Skeletal muscle cell (primary cell): ENCODE measurements at places on chromosomes 2 and 18.

DNA sequence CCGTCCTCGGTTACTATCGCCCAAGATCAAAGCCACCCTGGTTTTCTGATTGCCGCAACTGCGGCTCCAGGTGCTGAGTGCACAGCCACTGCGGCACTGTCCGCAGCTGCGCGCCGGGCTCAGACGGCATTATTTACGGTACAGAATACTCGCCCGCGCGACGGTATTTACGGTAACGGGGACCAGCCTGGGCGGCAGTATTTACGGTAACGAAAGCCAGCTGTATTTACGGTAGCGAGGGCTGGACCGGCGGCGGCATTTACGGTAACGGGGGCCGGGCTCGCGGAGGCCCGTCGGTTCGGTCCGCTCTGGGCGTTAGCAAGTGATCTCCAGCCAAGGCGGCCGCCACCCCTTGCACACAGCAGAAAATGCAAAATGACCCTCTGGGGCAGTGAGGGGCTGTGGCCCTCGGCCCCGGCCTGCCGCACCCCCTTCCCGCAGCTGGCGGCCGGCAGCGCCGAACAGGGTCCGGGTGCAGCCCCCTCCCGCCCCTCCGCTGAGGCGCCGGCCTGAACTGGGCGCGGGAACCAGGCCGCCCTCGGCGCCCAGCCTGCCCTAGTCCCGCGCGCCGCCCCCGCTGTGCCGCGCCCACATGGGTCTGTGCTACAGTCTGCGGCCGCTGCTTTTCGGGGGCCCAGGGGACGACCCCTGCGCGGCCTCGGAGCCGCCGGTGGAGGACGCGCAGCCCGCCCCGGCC lies at the start of gene GNAL:
Gene GNAL (plus strand): TSS at position 293 of the 697 bp plus-strand sequence. CDS start 300 bp downstream, at position 593.
- DNase-seq, result peak; percentile 69

DNA sequence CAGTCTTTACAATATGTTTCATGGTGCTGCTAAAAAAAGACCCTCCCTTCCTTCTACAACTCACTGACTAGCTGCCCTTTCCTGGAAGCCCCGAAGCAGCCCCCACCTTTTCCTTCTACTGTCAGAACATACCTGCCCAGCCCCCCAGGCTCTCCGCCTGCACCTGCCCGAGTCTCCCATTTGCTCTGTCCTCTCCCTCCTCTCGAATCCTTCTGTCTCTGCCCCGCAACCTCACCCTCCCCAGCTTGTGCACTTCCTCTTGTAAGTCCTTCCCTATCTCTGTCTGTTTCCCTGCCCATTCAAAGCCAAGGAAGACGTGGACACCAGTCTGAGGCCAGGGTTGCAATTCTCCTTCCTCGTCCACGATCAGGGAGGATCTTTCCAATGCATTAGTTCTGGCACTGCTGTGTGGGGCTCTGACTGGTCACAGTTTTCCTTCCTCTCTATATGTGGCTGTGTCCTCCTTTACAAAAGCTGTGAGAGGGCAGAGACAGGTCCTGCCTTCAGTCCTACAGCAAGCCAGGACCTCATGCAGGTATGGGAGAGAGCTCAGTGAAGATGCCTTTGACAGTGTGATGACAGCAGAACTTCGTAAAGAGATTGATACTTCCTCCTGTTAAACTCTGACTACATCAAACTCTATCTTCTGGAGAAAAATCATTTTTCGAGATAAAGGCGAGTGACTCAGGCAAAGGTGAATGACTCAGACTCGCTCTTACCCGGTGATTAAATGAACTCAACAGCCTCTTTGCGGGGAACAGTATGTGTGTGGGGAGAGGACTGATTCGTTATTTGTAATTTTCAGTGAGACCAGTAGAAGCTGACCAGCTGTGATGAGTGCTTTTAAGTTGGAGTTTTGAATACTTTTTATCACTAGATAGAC lies 14.2 kb downstream of the TNFRSF11A start:
- DNase-seq, result peak; percentile 19

- DNase-seq, result no peak
Observed at GRCh38 chr2:226979004-226979403, 143.2 kb downstream of the RHBDD1 start.

- DNase-seq, result peak; percentile 37
Observed at GRCh38 chr2:24409700-24410556, 49.6 kb upstream of the ITSN2 start.

DNA sequence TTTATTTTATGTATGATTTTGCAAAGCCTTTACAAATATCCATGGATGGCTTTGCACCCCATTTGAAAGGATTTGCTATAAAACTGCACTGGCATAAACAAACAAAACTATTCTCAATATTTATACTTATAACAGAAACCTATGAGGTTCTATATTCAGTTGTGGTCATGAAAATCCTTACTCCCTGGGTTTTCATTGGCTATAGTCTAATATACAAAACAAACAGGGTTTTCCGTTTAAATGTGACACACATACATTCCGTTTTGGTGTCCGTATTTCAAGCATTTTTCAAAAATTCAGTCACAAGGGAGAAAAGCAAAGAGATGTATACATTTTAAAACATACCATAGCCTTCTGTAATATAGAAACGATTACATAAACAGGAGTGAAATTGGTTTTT lies 100.0 kb downstream of the TCF4 start:
- no peak for DNase-seq

DNA sequence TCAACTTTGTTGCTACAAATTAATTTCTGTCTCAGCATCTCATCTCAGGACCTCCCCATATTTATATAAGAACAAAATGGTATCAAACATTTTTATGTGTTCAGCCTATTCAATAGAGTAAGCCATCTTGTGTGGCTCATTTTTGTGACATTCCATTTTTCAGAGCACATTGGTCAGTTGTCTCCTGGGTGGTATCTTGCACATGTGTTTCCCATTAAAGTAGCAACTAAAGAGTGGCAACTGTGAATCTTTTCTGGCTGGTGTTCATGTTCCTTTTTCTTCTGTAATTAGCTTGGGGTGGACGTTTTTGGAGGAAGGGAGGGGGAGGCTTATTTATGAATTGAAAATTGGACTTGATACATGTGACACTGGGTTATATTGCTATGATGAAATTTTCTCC lies 45.4 kb upstream of the EFEMP1 start:
- no peak for DNase-seq

DNA sequence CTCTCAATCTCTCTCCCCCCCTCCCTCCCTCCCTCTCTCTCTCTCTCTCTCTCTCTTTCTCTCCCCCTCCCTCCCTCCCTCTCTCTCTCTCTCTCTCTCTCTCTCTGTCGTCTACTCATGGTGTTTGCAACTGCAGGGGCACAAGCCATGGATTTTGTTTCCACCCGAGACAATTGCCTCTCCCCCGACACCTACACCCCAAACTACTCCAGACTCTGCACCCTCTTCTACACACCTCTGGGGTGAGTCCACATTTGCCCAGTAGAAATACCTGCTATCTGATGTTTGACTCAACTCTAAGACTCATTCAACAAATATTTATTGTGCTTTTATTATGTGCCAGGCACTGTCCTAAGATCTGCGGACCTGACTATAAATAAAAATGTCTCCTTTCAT lies 93.7 kb downstream of the TMEM17 start:
- no peak for DNase-seq
